RPMI8226 (cell line): ENCODE measurements at places on chromosomes 16 and 17.

GRCh38 chr17:80871341-80871740 lies 120.3 kb upstream of the CHMP6 start:
- DNase-seq: no peak

- DNase-seq: no peak
Measured at GRCh38 chr16:23424292-23424958, 28.6 kb downstream of the COG7 start.

DNA sequence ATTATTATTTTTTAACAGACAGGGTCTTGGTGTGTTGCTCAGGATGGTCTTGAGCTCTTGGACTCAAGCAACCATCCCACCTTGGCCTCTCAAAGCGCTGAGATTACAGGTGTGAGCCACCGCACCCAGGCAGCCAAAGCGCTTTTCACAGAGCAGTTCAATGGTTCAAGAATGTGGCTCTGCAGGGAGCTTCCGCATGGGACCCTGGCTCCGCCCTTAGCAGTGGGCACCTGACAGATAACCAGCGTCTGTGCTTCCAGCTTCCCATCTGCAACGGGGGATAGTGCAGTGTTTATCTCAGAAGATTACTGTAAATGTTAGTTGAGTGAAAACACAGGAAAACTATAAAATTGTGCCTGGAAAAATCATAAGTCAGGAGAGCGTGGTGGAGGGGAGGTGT lies 99.4 kb downstream of the KCNJ12 start:
- DNase-seq: no peak

DNA sequence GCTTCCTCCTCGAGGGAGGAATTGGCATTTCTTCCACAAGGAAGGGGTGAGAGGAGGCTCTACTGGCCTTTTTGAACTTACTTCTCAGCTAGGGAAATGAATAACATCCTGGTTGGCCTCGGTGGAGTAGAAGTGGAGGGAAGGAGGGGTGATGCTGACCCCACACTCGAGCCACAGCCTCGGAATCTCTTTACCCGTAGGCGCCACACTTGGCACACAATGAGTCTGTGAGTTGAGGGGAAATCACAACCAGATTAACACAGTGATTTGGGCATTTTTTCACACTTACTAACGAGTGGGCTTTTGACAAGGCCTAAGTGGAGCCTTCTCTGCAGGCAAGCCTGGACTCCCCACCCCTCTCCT lies 47.3 kb upstream of the TBX2 start:
- DNase-seq: no peak

- no peak for DNase-seq
Measured at GRCh38 chr16:4160658-4161430, 44.6 kb upstream of the ADCY9 start.

DNA sequence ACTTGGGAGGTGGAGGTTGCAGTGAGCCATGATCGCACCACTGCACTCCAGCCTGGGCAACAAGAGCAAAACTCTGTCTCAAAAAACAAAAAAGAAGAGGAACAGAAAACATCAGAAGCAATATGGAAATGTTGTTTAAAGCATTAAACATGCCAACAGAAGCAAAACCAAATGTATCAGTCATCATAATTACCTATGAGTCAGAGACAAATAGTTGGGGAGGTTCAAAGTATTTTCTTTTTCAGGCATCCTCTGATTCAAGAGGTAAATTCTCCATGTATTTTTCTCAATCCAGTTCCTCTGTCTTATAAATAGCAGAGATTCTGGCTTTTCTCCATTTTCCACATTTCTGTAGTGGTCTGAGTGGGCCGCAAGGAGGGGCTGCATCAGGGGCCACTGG lies 2.1 kb upstream of the TM4SF5 start:
- DNase-seq: no peak

- no peak for DNase-seq
Measured at GRCh38 chr17:67658265-67658664, 59.5 kb upstream of the NOL11 start.

GRCh38 chr17:73654241-73654640 lies 10.0 kb upstream of the SDK2 start:
- DNase-seq: no peak

DNA sequence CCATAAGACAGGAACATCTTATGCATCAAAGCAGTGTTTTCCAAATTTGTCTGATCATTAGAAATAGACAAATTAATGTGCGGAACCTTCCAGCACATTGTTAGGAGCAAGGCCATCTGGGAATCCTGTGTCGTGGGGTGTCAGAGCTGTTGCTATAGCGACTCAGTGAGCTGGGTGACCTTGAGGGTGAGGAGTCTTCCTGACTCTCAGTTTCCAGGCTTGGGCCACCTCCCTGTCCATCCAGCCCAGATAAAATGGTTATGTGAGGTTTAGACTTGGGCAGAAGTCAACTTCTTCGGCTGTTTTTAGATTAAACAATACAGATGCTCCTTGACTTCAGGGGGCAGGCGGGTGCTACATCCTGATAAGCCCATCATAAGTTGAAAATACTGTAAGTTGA lies 20.6 kb downstream of the MT1X start:
- DNase-seq: no peak

GRCh38 chr16:83908798-83909197 lies 9.9 kb downstream of the MLYCD start:
- no peak for DNase-seq

DNA sequence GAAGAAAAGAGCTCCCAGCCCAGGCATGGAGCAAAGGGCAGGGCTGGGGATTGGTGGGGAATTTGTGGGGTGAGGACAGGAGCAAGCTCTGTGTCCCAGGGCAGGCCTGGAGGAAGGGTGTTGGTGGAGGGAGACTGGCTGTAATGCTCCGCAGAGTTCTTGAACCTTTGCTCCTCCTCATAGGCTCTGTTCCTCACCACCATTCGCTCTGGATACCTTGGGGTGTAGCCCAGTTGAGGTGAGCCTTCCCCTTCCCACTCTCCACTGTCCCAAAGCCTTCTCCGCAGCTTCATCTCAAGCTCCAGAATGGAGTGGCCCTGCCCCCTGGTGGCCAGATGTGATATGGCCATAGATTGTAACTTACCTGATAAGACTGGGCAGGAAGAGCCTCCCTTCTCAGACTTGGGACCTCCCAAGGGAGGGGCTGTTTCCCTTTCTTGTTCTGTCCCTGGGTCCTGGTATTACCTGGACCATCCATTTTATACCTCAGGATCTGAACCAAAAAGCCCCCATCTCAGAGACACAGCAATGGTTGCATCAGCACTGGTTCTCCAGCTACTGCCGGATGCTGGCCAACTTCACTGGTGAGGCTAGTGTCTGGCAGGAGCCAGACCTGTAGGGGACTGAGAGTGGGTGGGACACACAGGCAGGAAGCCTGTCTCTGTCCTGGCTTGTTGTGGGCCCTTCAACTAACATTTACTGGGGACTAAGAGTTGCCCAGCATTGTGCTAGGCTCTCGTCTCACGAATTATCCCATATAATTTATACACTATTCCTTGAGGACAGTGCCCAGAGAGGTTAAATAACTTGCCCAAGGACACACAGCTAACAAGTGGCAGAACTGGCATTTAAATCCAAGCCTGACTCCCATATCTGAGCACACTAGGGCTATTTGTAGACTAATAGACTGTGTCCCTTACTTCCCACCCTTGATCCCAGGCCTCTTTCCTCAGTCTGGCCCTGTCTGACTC lies 19.1 kb upstream of the STAC2 start:
- peak; percentile 85 for DNase-seq

GRCh38 chr17:66995944-66996343 lies 31.4 kb downstream of the CACNG4 start:
- DNase-seq: no peak

- DNase-seq: no peak
Measured at GRCh38 chr17:8861495-8862181, 5.8 kb downstream of the PIK3R6 start.

DNA sequence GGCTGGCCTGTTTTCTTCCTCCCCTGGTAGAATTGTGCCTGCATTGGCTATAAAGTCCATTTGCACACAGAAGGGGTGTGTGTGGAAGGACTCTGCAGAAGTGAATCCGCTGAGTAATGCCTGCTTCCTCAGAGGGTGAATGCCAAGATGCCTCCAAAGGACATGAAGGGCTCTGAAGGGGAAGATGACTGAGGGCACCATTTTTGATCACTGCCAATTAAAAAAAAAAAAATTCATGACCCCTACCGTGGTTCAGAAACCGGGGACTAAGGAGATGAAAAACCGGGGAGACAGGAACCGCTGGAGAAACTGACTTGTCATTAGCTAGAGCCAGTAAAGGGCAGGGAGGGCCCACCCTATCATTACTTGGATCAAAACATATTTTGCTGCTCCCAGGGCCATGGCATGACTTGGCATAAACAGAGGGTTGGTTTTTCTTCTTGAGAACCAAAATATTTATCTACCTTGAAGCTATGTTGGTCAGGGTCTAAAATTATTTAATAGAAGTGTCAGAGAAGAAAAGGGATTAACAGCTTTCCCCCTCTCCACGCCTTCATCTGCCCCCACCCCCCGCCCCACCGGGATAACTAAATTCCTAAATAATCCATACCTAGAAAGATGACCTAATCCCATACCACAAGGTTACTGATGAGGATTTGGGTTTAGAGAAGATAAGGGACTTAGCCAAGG lies 3.6 kb upstream of the USP7 start:
- peak; percentile 67 for DNase-seq

GRCh38 chr17:35185849-35186248 lies 8.3 kb downstream of the SLC35G3 start:
- no peak for DNase-seq

- peak; percentile 62 for DNase-seq
Measured at GRCh38 chr16:529012-529575, 1.6 kb downstream of the CAPN15 start.

DNA sequence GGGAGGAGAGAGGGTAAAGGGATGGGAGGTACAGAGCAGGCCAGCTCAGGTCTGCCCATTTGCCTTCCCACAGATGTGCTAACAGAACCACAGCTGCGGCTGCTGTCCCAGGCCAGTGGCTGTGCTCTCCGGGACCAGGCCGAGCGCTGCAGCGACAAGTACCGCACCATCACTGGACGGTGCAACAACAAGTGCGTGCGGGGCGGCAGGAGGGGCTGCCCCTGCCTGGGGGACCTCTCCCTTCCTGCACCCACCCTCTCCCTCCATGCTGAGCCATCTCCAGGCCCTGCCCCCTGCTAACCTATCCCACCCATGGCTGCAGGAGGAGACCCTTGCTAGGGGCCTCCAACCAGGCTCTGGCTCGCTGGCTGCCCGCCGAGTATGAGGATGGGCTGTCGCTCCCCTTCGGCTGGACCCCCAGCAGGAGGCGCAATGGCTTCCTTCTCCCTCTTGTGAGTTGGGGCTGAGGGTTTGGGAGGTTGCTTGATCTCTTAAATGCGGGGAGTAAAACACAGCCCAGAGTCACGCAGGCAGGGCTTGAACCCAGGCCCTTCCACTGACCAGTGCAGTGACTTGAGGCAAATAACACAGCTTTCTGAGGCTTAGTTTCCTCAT lies 1.2 kb downstream of the EPX start:
- DNase-seq: peak; percentile 31
